ENCODE measurements at places on chromosomes 16 and 17. TPM values are rescaled to one million over a fixed set of nuclear protein-coding genes. Genes with fewer than 3 reads are reported as not detected.

GRCh38 chr16:23071196-23072083, 77.8 kb downstream of the USP31 start:
- peak overlapping the region; percentile 74 for H3K27ac ChIP-seq
- H3K4me3 ChIP-seq, result no peak overlapping the region
- no peak for DNase-seq
- peaks cover 5% of the 10 kb centered on the region for H3K4me1 ChIP-seq

The CES1 gene
- total RNA-seq, result 13.9 TPM

DNA sequence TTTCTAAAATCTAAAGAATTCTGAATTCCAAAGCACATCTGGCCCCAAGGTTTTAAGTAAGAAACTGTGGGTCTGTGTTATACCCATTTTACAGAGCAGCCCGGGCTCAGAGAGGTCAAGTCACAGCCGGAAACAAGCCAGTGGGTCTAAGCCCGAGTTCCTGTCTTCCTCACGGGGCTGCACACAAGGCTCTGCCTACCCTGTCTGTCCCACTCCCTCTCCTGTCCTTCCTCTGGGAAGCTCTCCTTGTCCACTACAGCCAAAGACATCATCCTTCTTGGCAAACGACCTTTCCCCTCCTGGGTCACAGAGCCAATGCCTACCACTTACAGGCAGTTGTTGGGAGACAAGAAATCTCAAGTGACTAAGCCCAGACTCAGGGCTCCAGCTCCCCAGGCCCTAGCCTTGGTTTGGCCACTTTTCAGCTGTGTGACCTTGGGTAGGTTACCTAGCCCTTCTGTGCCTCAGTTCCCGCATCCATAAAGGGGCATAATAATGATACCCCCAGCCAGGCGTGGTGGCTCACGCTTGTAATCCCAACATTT, 55.6 kb upstream of the MAP3K14 start:
- H3K27ac ChIP-seq, result peak overlapping the region; percentile 90
- no peak for DNase-seq
- no peak overlapping the region for H3K4me3 ChIP-seq
- H3K4me1 ChIP-seq, result peaks cover 4% of the 10 kb centered on the region
- H3K36me3 ChIP-seq, result no peaks in the 10 kb centered on the region

The ATP1B2 gene
- total RNA-seq, result 0.98 TPM
